ENCODE measurements at places on chromosomes 2 and 18.

DNA sequence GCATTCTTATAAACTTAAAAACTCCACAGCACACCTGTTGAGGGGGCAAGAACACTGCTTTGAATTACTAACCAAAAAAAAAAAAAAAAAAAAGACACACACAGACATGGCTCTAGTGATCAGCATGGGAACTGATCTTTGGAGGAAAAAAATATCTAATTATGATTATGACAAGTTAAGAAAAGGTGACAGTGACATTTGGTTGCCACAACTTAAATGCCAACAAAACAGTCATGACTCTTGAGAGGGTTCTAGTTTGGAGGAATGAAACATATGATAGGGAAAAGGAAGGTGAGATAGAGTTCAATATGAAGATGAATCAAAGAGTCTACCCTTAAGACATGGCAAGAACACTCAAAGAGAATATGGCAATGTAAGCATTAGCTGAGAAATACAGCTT, 20.6 kb downstream of the USP37 start:
- no peak for DNase-seq

GRCh38 chr2:55162284-55163006, 69.6 kb downstream of the CLHC1 start:
- DNase-seq = no peak

DNA sequence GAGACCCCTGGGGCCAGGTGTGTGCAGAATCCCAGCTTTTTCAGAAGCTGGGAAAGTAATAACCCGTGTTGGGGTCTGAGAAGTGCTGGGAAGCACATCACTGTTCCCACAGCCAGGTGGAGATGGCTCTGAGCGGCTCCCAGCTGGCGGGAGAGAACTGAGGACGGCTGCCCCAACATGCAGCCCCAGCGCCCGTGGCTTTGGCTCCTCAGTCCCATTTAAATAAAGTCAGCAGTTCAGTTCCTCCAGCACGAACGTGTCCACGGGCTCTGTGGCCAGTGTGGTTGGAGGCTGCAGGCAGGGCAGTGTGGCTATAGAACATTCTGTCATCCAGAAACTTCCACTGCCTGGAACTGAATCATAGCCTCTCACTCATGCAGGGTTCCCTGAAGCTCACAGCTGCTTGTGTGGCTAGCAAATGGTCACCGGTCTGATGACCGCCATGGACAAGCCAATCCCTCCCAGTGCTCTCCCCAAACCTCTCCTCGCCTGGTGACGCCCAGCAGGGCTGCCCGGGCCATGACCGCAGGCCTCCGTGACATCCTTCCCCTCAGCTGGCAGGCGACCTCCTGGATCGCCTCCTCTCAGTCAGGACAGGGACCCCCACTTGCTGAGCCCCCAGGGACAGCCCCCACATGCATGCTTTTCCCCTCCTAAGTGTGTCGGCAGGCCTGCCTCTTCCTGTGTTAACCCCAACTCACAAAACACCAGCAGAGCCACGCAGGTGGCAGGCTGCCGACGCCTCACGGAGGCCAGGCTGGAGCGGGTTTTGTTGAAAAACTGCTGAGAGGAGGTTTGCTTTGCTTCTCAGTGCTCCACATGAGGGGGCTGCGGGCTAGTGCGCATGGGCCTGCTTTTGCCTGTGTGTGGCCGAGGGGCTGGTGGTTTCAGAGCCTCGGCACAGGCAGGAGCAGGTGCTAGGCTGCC, 1.3 kb downstream of the RTP5 start:
- no peak for DNase-seq

- no peak for DNase-seq
Observed at GRCh38 chr2:444937-445884, 157.3 kb upstream of the ALKAL2 start.

GRCh38 chr18:48159816-48160215, 229.4 kb upstream of the SMAD2 start:
- DNase-seq = no peak

DNA sequence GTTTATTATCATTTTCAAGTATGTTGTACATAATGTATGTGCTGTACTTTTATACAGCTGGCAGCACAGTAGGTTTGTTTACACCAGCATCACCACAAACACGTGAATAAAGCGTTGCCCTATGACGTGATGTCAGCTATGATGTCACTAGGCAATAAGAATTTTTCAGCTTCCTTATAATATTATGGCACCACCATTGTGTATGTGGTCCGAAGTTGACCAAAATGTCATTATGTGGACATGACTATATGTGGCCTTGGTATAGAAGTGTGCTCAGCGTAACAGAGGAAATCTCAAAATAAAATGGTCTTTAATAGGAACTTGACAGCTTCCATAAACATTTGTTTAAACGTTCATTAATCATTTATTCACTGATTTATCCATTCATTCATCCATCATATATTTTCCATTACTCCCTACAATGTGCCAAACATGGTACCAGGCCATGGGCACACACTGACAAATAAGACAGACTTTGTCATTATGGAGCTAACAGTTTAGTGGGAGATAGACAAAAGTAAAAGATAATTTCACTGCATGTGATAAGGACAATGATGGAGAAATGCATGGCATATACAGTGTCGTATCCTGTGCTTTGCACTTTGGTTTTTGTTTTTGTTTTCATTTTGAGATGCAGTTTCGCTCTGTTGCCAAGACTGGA, 15.0 kb upstream of the DGUOK start:
- no peak for DNase-seq

- DNase-seq = no peak
Observed at GRCh38 chr2:99615247-99615771, 125.5 kb upstream of the REV1 start.

GRCh38 chr2:1988594-1988993, 244.3 kb upstream of the PXDN start:
- DNase-seq = no peak

DNA sequence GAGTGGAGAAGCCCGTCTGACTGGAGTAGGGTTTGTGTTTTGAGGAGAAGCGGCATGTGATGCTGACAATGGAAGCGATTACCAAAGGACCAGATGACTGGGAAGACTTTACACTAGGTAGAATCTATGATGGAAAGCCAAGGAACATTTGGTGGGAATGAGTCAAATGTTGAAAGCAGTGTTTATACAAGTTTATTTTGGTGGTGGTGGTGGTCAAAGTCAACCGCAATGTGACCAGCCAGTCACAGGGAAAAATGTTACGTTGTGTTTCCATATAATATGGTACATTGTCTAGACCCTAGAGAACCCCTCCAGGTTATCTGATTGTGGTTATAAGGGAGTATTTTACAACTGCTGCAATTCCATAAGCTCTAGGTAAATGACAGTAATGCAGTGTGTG, 216.8 kb downstream of the PID1 start:
- no peak for DNase-seq

- DNase-seq = no peak
Observed at GRCh38 chr2:207129821-207130220, 35.9 kb downstream of the KLF7 start.

- no peak for DNase-seq
Observed at GRCh38 chr2:32772638-32773447, 145.0 kb downstream of the TTC27 start.

GRCh38 chr2:69623236-69623635, 20.3 kb downstream of the AAK1 start:
- DNase-seq = no peak

- DNase-seq = no peak
Observed at GRCh38 chr2:145235312-145235711, 715.4 kb upstream of the ZEB2 start.

DNA sequence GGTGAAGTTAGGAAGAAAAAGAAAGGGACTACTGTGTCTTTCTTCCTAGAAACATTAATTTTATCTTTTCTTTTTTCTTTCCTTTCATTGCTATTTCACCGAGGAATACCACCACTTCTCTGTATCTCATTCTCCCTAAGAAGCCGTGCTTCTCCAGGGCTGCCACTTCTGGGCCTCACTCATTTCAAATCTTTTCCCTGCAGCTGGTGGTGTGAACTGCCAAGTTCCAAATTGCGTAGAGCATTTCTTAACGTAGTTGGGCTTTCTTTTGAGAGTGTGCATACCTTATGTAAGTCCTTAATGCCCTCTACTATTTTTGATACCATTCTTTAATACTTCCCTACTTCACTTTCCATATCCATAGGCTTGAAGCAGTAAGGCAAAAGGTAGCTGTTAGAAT, 66.7 kb upstream of the CYP1B1 start:
- DNase-seq = no peak

GRCh38 chr2:32902174-32902573, 44.6 kb upstream of the LTBP1 start:
- no peak for DNase-seq

DNA sequence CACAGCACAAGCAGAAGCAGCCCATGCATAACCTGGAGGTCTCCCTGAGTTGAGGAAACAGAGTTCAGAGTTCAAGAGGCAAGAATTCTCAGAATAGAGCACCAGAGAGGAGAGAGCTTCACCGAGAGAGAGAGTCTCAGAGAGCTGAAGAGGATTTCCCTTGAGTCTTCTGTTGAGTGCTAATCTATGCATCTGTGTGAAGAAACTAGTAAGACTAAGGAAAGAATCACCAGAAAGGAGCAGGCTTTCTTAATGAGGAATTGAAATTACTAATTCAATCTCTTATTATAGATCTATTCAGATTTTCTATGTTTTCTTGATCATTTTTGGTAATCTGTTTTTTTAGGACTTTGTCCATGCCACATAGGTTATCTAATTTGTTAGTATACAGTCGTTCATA, 89.3 kb upstream of the CTAGE1 start:
- no peak for DNase-seq

DNA sequence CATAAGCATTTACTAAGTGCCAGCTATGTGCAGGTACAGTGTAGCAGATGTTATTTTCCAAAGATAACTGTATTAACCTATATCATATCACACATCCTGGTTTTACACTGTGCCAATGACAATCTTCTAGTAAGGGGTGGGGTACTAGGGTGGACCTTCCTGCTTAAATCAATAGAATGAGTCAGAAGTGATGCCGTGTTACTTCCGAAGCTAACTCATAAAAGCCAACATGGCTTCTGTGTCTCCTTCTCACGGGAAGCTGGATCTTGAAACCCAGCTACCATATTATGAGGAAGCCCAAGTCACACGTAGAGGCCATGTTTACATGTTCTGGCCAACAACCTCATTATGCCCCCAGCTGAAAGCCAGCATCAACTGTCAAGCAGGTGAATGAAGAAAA, 59.1 kb downstream of the MRPL33 start:
- no peak for DNase-seq

GRCh38 chr2:223613017-223613950, 11.1 kb upstream of the SCG2 start:
- peak; percentile 54 for DNase-seq

DNA sequence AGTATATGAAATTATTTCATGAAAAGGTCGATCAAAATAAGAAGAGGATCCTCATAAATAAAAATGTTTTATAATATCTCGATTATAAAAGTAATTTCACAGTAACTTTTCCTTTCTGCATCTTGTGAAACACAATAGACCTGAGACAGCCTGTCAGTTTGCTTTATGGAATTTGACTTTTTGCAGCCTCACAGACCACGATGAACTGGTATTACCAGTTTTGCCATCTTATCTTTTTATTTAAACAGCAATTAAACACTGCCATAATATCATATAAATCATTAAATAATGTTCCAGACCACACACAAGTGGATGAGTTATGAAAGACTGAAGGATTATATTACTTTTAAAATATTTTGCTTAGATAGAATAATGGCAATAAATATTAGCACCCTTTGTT, 10.7 kb upstream of the GALNT3 start:
- peak; percentile 12 for DNase-seq

- no peak for DNase-seq
Observed at GRCh38 chr2:86337244-86337835, at the start of gene REEP1. Gene REEP1, minus strand, starts transcription at chr2:86337626. Its CDS starts 116 bp downstream, at chr2:86337510.

DNA sequence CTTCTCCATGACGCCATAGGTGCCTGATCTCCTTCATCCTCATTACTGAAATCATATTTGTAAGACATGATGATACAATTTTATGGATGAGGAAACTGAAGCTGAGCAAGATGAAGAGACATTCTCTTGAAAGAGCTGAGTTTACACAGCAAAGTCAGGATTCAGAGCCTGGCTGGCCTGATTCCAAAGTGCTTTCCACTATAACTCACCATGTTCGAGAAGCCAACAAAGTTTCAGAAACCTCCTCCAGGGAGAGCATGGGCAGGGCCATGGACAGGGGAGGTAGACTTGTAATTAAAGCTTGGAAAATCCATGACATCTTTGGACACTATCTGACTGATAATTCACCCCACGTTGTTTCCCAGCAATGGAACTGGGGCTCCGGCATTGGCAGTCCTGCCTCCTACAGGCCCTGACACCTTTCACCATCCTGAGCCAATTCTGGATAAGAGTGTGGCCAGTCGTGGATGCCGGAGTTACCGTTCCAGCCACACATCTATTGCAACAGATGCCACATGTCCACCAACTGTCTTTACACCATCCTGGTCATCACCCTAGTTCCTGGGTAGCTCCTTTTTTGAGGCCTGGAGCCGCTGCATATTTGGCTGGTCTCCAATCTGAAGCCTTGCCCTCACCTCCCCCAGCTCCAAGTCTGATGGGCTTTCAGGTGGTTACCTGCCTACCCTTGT, 85.0 kb upstream of the PPP1CB start:
- no peak for DNase-seq

DNA sequence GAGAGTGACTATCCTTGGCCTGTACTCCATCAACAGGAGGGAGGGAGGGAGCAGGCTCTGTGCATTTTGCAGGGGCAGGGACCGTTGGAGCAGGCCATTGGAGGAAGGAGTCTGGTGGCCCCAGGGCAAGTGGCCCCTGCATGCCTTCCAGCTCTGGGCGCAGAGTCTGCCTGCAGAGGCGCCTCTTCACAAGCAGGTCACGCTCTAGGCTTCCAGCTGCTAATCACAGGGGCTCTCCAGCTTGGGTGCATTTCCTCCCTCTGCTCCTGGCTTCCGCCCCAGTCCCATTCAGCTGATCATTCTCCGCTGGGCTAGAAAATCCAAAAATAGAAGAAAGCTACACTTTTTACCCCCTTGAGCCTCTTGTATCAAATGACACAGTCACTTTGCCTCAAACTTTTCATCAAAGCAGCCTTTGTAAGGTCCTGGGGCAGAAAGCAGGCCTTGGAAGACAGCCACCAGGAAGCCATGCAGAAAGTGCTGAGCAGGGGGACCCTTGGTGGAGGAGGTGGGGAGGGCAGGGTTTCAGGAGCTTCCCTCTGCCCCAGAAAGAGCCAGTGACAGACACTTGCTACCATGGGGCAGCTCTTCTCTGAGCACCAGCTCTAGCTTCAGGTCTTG, 11.3 kb downstream of the TMEM247 start:
- peak; percentile 25 for DNase-seq

DNA sequence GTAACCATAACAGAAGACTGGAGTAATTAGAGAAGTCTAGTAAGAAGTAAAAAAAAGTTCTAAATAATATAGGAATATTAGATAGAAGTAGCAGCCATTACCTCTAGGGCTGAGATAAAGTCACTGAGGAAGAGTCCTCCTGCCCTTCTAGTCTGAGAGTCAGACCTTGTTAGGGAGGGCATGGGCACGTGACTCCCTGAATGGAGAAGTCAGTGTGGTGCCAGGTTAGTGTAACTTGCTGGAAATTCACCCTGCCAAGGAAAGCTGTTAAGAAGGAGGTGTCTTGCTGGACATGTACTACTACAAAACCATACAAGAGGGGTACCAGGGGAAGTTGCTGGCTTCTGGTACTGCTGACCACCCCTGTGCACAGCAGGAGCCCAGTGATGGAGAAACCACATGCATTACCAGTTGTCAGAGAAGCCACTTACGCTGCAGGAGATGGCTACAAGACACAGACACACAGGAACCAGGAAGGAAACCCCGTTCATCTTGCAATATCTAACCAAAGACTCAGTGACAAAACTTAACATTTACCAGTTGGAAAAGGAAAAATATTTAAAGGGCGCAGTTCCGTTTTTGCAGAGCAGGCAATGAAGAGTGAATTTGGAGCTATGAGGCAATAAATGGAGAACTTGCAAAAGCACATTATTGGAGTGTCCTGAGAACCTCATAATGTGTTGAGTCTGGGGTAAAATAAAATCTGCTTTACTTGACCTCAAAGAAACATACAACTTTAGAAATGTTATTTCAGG, 77.2 kb upstream of the TLK1 start:
- DNase-seq = no peak
